ENCODE measurements at places on chromosomes 11 and 22.

- no peak for DNase-seq
Measured at GRCh38 chr11:31680770-31681169, 130.4 kb downstream of the PAX6 start.

GRCh38 chr11:94641167-94641761 lies 74.1 kb downstream of the PIWIL4 start:
- no peak for DNase-seq

- DNase-seq: no peak
Measured at GRCh38 chr22:36252754-36253522, at the start of gene APOL1. APOL1 (plus strand) TSS chr22:36253133; CDS start chr22:36254956, 1,823 bp downstream.

DNA sequence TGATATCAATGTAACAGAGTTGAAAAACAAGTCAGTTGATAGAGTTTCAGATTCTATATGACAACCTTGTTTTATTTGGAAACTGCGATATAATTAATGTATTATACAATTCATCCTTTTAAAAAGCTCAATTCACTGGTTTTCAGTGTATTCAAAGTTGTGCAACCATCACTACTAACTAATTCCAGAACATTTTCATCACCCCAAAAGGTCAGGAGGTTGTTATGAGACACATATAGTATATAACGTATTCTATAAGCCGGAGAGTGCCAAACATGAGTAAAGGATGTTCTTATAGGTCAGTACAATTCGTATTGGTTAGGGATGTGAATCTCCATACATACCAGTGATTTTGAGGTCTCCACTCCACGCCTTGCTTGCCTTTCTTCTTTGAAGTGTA lies 40.1 kb upstream of the UCP3 start:
- no peak for DNase-seq

DNA sequence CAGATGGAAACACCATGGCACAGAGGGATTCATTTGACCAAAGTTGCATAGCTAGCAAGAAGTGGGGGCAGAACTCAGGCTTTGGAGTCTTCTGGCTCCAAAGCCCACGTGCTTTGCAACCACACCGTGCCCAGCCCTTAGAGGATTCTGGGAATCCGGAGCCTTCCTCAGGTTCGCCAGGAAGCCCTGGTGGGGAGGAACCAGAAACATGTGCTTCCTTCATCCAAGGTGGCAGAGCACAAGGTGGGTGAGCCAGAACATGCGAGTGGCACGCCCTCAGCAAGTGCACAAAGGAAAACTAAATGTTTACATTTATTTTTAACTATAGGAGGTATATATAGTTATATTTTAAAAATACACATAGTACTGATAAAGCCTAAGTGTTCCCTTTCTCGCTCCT lies 151.9 kb upstream of the NECTIN1 start:
- no peak for DNase-seq

DNA sequence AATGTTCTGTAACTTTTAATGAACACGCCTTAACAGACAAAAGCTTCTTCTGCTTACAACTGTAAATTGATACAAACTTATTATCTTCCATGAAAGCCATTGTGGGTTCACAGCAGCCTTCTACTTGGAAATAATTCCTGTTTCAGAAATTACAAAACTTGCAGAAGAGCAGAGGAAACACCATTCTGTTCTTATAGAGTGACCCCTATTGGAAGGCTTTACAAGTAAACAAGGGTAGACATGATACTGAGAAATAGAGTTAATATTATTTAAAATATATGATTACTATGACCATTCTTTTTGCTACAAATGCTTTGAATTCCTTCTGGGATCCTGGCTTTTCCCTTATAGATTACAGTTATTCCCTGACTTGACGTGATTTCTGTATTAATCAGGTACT lies 32.4 kb upstream of the KCNA4 start:
- no peak for DNase-seq

GRCh38 chr11:61171907-61172306 lies 10.7 kb upstream of the VPS37C start:
- no peak for DNase-seq

DNA sequence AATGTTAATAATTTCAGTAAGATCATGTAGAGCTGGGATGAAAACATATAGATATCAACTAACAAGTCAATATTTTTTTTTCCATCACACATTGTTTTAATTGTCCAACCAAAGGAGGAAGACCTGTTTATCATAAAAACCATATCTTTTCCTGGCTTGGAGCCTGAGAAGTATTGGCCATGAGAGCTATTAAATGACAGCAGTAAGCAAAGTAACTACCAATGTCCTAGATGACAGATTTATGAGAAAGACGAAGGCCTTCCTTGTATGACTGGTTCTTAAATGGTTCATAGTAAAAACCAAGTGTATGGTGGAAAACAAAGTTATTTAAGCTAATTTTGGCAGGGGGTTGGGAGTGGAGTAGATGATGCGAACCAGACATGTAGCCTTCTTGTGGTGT lies 1147.1 kb upstream of the TENM4 start:
- no peak for DNase-seq

- no peak for DNase-seq
Measured at GRCh38 chr22:29768052-29768693, 1.0 kb downstream of the UQCR10 start.

DNA sequence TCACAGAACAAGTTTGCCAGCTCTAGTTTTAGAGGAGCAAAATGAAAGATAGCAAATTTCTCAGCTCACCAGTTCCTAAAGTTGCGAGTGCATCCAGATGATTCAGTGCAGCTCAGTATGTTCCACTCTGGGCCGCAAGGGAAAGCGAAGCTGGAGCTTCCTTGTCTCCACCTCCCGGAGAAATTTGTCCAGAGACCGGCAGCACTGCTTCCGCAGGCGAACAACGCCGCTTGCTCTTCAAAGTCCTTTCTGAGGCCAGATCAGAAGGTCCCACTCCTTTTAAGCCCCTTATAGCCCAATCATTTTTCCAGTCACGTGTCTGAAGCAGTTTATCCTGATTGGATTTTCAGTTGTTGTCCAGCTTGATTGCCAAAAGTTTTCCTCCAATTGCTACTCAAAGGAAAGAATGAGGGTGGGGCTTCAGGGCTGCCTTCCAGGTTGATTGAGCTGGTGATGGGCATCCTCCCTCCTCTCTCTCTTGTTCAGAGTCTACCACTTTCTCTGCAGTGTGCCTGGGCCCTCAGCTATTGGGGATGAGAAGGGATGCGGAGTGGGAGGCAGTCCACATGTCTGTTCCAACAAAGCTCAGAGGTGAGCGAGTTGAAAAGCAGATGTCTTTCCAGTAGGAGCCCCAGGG lies at the start of gene ZNF280A:
Gene ZNF280A, minus strand, starts transcription at position 251 of the 637 bp plus-strand sequence. CDS start 4,640 bp downstream, outside the sequence.
- no peak for DNase-seq

- DNase-seq: no peak
Measured at GRCh38 chr11:101034076-101034475, 95.5 kb downstream of the PGR start.

GRCh38 chr11:86931548-86932258 lies 23.5 kb downstream of the FZD4 start:
- DNase-seq: no peak

DNA sequence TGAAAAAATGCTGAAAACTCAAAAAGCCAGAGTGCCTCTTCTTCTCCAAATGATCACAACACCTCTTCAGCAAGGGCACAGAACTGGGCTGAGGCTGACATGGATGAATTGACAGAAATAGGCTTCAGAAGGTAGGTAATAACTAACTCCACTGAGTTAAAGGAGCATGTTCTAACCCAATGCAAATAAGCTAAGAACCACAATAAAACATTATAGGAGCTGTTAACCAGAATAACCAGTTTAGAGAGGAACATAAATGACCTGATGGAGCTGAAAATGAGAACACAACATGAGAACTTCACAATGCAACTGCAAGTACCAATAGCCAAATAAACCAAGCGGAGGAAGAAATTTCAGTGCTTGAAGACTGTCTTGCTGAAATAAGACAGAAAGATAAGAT lies 9.2 kb downstream of the OR56B4 start:
- DNase-seq: no peak

GRCh38 chr22:17199003-17199731 lies 20.1 kb downstream of the ADA2 start:
- DNase-seq: no peak

GRCh38 chr11:122668562-122669090 lies 13.1 kb downstream of the UBASH3B start:
- no peak for DNase-seq

GRCh38 chr11:69002110-69002569 lies 10.9 kb downstream of the MRGPRF start:
- no peak for DNase-seq

DNA sequence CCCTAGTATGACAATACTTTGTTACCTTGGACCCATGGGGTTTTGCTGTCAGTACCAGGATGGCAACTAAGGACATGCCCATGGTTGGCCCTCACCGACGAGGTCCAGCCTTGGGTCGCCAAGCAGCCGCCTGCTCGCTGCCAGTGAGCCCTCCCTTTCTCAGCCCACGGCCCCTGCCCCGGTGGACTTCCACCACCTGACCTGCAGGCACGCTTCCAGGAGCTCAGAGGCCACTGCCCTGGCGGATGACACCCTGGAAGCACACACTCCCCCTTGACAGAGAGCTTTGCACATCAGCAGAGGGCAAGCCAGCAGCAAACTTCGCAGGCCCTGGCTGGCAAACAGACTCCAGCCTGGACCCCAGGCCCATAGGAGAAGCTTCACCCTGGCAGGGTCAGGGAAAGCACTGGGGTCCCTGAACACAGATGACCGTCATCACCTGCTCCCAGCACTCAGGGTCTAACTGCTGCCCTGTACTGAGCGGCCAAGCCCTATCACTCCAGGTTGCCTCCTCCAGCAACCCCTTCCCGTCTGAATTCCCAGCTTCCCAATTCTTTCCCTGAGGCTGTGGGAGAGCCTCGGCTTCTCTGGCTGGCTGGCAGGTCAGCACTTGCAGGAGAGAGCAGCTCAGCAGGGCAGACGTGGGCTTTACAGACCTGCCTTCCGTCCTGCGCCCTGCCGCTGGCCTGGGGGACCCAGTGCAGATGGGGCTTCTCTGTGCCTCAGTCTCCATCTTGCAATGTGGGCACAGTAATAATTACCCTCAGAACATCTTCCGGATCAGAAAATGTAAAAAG lies 2.7 kb upstream of the PPARA start:
- no peak for DNase-seq

- no peak for DNase-seq
Measured at GRCh38 chr11:36450110-36450572, 59.9 kb downstream of the TRAF6 start.

DNA sequence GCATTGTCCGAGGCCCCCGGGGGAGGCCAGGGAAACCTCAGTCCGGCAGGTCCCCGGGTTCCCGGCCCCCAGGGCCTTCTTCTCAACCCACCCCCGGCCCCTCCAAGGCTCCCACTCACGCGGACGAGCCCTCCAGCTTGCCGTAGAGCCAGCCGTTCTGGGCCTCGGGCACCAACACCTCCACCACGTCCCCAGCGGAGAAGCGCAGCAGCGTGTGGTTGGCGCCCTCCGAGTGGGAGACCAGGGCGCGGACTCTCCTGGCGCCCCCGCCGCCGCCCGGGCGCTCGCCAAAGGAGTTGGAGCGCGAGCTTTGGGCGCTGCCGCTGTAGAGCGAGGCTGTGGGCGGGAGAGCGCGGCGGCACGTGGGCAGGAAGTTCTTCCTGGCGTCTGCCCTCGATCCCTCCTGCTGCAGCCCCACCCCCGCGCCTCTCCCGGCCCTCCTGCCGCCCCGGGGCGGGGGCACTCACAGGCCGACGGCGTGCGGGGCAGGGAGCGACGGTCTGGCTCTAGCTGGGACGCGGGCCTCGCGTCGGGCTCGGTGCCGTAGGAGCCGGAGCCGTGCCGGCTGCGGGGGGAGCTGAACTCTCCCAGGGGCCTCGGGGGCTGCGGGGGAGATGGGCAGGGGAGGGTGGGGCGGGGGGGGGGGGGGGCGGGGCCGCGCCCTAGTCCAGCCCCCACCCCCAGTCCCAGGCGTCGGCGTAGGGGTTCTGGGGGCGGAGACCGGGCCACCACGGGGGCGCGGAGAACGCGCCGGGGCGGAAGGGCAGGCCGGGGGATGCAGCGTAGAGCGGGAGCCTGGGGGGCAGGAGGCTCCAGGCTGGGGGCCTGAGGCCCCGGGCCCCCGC lies 4.9 kb upstream of the SLC16A8 start:
- DNase-seq: no peak

DNA sequence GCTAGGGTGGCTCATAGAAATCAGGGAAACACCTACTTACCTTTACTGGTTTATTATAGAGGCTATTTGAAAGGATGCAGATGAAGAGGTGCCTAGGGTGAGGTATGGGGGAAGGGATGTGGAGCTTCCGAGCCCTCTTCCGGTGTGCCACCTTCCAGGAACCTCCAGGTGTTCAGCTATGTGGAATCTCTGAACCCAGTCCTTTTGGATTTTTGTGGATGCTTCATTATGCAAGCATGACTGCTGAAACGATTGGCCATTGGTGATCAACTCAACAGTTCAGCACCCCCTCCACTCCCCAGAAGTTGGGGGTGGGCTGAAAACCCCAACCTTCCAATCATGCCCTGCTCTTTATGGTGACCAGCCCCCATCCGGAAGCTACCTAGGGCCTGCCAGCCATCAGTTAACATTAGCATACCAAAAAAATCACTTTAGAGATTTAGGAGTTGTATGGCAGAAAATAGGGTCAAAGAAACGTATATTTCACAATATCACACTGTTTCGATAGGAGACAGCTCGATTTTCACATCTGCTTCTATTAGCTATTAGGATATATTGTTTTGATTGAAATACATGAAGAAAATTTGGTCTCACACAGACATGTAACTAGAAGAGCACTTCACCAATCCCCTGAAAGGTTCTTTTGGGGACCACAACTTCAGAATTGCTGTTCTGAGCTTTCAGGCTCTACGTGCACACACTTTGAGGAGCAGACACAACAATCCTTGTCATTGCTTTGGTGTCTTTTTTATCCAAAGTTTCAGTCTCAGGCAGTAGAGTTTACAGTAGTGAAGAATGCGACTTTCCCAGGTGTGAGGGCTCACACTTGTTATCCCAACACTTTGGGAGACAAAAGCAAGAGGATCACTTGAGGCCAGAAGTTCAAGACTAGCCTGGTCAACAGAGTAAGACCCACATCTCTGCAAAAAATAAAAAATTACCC lies 3.3 kb upstream of the POLR2G start:
- DNase-seq: no peak

GRCh38 chr11:66716996-66717395 lies 12.0 kb downstream of the SPTBN2 start:
- DNase-seq: no peak

DNA sequence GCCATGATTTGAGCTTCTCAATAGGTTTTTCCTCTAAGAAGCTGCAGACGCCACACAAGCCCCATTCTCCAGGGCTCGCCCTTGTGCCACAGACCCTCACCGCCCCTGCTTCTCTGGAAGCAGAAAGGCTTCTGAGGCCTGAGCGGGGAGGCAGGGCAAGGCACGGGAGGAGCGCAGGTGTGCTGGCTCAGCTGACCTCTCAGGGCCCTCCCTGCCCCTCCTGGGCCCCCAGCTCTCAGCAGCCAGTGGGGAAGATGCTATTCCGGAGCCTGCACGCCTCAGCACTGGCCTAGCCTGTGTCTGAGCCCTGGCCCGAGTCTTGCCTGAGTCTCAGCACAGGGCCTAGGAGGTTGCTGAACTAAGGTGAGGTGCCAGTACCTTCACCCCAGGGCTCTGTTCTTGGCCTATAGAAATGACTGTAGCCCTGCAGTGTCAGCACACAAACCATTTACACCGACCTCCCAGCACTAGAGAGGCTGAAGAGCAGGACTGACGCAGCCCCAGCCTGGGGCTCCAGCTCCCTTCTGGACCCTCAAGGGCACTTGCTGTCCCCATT lies 47.1 kb upstream of the LMO1 start:
- DNase-seq: no peak

GRCh38 chr11:66007201-66007634 lies 4.6 kb upstream of the CST6 start:
- no peak for DNase-seq

- no peak for DNase-seq
Measured at GRCh38 chr11:94036096-94036495, 14.9 kb downstream of the HEPHL1 start.

GRCh38 chr11:32444186-32444585 lies 8.8 kb upstream of the WT1 start:
- no peak for DNase-seq

All from activated CD8-positive, alpha-beta memory T cell treated with anti-CD3 and anti-CD28 coated beads, Interleukin-2, amount 50 U/mL, for 48 hours (primary cell).